Purkinje cell (primary cell): ENCODE measurements at places on chromosomes 5 and 9. TPM values are rescaled to one million over a fixed set of nuclear protein-coding genes. Genes with fewer than 3 reads are reported as not detected.

The NSD1 gene
- polyA plus RNA-seq, result 17.5 and 26.8 TPM in 2 replicates

The RAPGEF6 gene
- 4.5 and 7.2 TPM in 2 replicates for polyA plus RNA-seq

The BNC2 gene
- 0.07 and 0.20 TPM in 2 replicates for polyA plus RNA-seq

The IL31RA gene
- polyA plus RNA-seq, result not detected in 2 replicates

The SOHLH1 gene
- 1.4 TPM in 1 of 2 replicates, not detected in the other for polyA plus RNA-seq

The IGFBPL1 gene
- 1.3 TPM in 1 of 2 replicates, not detected in the other for polyA plus RNA-seq

The TAS2R1 gene
- not detected in 2 replicates for polyA plus RNA-seq
